ENCODE measurements at places on chromosomes 3 and 15.

- DNase-seq: no peak
Measured at GRCh38 chr15:31245135-31245689, 81.4 kb upstream of the KLF13 start.

- DNase-seq: peak; percentile 38
Measured at GRCh38 chr15:43285609-43286037, 18.9 kb upstream of the TGM5 start.

DNA sequence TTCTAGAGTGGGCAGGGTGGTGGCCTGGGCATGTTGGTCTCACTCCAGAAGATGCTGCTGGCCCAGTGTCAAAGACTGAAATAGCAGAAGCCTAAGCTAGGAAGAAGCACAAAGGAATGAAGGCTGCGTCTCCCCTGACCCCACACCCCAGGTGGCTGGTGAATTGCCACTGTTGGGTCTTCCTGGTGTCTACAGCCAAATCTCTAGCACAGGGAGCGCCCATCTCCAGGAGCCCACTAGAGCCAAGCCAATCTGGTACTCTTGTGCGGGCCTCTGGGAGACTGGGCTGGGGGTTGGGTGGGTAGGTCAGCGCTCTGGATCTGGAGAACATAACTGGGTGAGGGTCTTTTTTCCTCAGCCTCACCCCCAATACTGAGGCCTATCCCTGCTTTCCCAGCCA, 894 bp downstream of the TUSC2 start:
- DNase-seq: no peak

- no peak for DNase-seq
Measured at GRCh38 chr3:175186511-175186910, 327.4 kb downstream of the NAALADL2 start.

GRCh38 chr15:93024716-93025624, 64.0 kb downstream of the RGMA start:
- DNase-seq: no peak

DNA sequence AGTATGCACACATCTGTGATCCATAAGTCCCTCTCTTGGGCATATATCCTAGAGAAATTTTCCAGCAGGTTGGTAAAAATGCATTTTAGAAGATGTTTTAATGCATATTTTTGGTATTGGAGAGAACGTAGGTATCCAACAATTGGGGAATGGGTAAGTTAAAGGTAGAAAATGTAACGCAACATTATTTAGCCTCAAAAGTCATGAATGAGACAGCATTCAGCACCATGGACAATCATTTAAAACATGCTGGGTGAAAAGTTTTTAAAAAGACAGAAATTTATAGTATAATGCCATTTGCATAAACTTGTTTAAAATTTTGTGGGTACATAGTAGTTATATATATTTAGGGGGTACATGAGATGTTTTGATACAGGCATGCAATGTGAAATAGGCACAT, 43.4 kb downstream of the TRIM69 start:
- no peak for DNase-seq

DNA sequence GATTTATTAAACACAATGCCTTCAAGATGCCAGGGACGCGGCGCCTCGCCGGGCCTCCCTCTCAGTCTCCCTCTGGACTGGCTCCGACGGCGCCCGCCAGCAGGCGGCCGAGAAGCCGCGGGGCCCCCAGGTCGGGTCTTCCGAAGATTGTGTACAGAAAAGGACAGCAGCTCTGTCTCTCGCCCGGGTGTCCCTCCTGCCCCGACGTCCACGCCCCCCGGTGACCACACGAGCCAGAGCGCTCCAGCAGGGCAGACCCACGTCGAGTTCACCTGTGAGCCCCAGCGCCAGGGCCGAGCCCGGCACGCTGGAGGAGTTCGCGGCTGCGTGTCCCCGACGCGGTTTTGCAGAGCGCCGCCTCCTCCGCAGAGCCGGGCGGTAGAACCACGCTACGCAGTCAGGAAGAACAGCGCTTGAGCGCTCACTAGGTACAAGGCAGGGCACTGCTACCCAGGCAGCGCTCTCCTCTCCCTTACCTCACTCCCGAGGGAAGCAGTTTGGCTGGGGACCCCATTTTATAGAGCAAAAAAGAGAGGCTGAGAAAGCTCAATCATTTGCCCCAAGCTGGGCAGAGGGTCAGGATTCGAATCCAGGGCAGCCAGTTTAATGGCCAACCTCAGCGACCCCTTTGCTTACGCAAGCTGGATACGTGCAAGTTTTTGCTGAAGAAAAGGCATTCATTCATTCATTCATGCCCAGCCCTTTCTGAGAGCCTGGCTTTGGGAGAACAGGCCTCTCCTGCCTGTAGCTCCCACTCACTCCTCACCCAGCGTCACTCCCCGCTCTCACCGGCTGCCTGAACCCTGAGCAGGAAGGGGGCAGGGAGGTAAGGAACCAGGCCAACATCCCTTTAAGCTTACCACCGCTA, 3.0 kb upstream of the TLE3 start:
- DNase-seq: peak; percentile 75
